ENCODE measurements at places on chromosomes 13 and 19.
A peak's percentile ranks its signal among the peaks of the same experiment; 100 is the strongest.

DNA sequence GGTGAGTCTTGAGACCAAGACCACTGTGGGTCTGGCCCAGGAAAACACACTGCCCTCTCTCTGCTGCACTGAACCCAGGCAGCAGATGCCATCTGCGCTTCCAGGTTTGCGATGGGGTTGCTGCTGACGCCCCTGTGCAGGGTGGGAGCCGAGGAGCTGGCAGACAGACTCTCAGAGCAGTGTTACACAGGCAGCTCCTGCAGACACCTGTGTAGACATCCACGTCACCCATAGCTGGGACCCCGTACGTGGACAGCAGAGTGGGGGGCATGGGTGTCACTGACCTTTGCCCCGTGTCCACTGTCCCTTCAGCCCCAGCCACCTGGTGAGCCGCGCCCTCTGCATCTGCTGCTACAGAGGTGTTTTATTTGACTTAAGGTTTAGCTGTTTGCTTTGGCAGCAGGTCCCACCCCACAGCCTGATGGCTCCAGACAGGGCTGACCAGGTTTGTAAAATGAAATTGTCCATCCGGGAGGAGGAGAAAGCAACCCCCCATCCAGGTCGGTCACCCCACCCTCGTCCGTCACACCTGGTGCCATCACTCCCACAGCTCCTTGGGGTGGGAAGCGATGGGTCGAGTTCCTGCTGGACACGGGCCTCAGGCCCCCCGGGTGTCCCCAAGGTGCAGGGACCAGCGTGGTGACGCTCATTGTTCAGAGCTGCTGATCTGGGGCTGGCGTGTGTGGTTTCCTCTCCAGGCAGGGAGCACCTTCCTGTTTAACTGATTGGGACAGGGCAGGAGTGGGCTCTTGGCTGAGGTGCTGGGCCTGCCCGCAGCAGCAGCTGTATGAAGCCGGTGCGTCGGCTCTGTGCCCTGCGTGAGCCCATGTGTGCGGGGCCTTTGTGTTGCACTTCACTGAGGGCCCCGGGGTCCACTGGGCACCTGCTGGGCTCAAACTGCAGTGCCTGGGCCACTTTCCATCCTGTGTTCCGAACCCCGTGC lies 28.4 kb downstream of the MCF2L start:
- no peaks in the 10 kb centered on the region for H3K4me1 ChIP-seq
- no peak for DNase-seq
- no peaks in the 10 kb centered on the region for H3K36me3 ChIP-seq
- H3K27ac ChIP-seq = no peak overlapping the region
- H3K4me3 ChIP-seq = no peak overlapping the region
- H3K27me3 ChIP-seq = no peaks in the 10 kb centered on the region

GRCh38 chr19:6532244-6532999 lies 1.6 kb downstream of the TNFSF9 start:
- peak; percentile 11 for DNase-seq
- H3K36me3 ChIP-seq = no peaks in the 10 kb centered on the region
- peaks cover 47% of the 10 kb centered on the region for H3K4me1 ChIP-seq

- H3K27me3 ChIP-seq = no peaks in the 10 kb centered on the region
- no peaks in the 10 kb centered on the region for H3K36me3 ChIP-seq
- DNase-seq = no peak
- no peak overlapping the region for H3K27ac ChIP-seq
- H3K4me1 ChIP-seq = no peaks in the 10 kb centered on the region
These were observed 15.3 kb downstream of the FBXO27 start for GRCh38 chr19:39017026-39017425.

DNA sequence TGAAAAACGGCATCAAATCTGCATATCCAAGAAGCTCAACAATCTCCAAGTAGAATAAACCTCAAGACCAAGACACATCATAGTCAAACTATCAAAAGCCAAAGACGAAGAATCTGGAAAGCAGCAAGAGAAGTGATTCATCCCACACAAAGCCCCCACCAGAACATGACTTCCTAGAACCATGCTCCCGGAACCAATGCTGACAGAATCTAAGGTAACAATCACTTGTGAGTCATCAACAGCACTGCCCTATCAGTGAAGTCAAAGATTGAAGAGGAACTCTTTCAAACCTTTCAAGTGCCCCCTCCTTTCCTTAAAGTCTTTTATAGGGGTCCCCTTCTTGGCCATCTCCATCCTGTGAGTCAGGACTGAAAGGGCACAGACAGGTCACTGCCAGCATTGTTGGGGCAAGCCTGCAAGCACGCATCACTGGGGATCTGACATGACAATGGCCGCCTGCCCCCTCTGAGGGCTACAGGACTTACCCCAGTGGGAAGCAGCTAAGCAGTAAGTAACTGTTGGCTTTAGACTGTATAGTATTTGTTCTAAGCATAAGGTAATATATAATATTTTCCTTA lies at the start of gene CCDC70:
CCDC70 (plus strand) TSS at position 247 of the 578 bp plus-strand sequence. CDS start 3,443 bp downstream, outside the sequence.
- no peak for DNase-seq
- H3K4me3 ChIP-seq = no peak within 1 kb of the TSS
- no peak within 1 kb of the TSS for H3K27ac ChIP-seq
- H3K27me3 ChIP-seq = no peaks in the 10 kb centered on the region
- H3K4me1 ChIP-seq = no peaks in the 10 kb centered on the region

DNA sequence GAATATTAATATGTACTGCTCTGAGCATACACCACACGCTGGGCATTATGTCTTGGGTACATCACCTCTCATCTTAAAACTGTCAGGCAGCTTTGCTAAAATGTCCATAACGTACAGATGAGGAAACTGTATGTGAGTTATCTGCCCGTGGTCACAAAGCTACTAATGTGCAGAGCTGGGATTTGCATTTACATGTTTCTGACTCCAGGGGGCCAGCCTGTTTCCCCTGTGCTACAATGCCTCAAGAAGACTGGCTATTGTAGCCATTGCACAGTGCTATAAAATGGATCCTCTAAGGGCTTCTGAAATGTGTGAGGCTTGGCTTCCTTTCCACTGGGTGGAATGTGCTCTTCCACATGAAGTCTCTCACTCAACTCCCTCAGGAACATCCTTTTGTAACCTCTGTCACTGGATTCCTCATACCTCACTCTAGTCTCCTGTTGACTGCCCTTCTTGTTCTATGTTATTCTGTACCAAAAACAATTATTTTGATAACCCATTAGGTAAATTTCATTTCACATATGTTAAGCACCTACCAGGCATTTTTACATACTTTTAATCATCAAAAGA lies 95.6 kb upstream of the HTR2A start:
- H3K36me3 ChIP-seq = no peaks in the 10 kb centered on the region
- no peak overlapping the region for H3K4me3 ChIP-seq
- H3K4me1 ChIP-seq = no peaks in the 10 kb centered on the region
- H3K27ac ChIP-seq = no peak overlapping the region
- no peak for DNase-seq

All from CD4-positive, alpha-beta memory T cell (primary cell).